ENCODE measurements at places on chromosomes 3 and 15.

DNA sequence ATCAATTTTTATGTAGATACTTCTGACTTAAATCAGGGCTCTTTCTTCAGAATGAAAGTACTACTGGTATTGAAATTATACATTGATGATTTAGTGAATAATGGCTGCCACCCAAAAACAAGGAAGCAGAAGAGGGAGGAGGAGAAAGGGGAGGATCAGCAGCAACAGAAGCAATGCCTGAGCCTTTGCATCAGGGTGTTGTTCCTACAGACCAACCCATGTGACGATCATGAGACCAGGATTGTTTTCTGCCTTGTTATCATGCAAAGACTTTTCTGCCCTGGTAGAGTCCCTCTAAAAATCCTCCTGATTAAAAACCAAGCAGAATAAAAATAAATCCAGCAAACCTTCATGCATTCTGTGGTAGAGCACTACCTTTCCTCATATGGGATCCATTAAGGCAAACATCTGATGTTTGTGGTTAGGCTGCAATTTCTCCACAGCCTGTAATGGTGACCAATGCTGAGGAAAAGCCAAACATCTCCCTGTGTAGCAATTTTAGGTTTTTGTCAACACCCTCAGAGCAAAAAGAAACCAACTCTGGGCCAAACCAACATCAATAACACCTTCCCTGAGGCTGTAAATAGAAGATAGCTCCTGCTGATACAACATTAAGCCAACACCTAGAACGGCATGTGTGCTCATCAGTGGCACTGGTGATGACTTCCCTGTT, 191.7 kb downstream of the ATP8B4 start:
- DNase-seq = no peak

DNA sequence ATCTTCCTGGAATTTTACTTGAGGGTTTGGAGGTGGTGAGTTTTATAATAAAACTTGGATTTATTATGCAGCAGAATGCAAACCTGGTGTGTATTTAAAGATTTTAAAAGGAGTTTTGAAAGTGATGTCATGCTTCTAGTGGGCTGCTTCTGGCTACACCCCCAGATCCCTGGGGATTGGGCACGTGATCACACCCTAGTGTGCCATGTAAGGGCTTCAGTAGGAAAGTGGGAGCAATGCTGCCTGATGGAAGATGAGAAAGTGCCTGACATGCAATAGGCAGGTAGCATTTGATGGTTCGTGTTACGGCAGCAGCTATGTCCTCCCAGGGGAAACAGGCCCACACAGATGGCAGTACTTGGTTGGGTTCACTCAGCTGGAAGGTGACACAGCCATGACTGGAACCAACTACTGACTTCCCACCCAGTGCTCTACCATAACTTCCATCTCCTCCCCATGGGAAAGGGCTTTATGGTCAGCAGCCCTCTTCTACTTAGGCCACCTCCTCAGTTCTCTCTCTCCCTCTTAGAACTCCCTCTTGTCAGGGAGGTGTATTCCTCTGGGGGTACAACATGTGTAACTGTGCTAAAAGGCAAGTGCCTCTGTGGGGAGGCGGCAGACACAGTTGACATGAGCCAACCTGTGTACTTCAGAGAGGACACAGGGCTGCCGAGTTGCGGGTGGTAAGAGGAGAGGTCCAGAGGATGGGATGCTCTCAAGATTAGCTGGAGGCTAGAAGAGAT, 5.6 kb downstream of the ITPKA start:
- DNase-seq = no peak

DNA sequence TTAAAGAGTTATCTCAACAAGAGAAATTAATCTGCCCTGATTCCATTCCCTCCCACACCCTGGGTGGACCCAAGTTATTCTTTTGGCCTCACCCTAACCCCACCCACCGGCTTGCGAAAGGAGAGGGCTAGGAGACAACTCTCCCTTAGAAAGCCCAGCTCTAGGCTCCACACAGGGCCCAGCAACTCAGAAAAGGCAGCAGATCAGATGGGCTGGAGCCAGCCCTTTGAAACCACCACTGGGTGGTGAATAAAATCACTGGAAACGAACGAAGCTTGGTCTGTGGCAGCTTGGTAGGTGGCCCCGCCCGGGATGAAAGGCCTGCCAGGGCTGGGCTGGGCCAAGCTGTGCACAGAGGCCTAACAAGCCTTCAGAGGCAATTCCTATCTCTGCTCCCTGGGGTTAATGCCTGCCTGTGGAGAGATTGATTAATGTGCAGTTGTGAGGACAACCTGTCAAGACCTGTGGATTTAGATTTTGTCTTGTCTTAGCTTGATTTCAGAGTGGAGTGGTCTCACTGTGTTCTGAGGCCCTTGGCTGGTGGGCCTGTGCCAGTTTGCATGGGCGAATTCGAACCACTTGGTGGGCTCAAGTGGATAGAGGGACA, 38.8 kb downstream of the BHLHE40 start:
- DNase-seq = no peak

- DNase-seq = no peak
These were observed 1041.9 kb downstream of the OTOL1 start for GRCh38 chr3:162538491-162538890.

DNA sequence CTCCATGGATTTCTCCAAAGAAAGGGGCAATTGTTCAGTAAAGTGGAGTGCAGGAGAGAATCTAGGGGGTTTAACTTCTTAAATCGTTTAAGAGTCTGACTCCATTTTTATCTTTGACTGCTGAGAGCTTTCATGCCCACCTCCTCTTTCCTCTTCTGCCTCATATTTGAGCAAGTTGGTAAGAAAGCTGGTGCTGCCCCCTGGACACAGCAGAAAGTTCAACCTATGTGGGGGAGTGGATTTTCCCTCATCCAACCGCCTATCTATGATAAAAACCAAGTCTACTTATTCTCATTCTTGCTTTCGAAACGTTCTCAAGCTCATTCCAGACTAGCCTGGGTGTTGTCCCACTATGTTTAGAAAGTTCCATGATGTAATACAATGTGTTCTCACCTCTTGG, 26.0 kb downstream of the HHLA2 start:
- DNase-seq = no peak

DNA sequence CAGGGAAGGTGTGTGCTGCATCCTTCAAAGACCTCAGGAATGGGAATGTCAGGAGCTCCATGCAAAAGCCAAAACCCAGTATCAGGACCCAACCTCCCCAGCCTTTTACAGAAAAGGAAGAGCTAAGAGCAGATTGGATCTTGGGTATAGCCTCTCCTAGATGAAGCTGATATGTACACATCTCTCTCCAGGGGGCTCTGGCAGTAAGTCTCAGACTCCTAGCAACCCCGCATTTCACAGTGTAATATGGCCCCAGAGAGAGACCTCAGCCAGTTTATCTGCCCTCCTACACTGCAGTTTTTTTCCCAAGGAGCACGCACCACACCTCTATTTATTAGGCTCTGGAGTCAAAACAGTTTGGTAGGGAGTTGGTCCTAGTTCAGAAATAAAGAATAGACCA, 88.2 kb downstream of the RBPMS2 start:
- DNase-seq = no peak

- no peak for DNase-seq
These were observed 6.3 kb downstream of the ST3GAL6 start for GRCh38 chr3:98769448-98769847.

DNA sequence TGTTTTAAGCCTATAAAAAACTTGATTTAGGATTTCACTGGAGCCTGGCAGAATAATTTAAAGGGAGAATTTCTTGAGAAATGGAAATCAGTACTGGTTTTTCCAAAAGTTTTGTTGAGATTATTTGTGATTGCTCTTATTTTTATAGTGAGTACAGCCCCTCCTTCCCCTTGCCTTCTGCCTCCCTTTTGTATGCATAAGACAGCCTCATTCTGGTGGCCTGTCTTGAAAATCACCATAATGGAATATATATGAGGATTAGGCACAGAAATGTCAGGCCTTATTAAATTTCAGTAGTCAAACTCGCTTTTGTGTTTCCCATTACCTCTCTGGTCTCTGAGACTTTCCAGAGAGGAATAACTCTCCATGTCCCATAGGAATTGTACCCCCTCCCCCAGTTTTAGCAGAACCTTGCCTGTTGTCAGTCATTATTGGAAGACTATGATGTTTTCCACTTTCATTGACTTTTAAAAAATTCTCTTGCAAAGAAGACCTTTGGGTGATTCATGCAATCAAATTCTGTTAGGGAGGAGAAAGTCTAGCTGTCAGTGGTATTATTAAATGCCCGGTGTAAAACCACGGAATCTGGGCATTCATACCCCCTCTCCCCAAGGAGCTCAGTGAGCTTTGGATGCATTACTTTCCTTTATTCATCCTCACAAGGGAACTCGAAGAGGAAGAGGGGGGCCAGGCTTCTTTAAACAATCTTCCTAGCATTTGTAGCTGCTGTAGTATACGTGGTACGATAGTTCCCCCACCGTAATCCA, 171.6 kb upstream of the TSC22D2 start:
- no peak for DNase-seq

DNA sequence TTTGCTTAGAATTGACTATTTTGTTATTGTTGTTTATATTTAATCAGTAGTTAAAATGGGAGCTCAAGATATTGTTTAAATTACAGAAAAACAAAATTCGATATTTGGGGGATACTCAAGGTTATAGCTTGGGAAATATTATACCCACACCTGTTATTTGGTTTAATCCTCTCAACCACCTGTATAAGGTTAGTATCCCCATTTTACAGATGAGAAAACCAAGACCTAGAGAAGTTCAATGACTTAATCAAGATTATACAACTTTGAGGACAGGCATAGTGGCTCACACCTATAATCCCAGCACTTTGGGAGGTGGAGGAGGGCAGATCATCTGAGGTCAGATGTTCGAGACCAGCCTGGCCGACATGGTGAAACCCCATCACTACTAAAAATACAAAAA, 39.8 kb upstream of the CA12 start:
- DNase-seq = no peak

Measured in GM12864 (cell line).